Kidney (tissue), 22 donors: ENCODE measurements at places on chromosomes 6 and 20. TPM values are rescaled to one million over a fixed set of nuclear protein-coding genes. Genes with fewer than 3 reads are reported as not detected.

DNA sequence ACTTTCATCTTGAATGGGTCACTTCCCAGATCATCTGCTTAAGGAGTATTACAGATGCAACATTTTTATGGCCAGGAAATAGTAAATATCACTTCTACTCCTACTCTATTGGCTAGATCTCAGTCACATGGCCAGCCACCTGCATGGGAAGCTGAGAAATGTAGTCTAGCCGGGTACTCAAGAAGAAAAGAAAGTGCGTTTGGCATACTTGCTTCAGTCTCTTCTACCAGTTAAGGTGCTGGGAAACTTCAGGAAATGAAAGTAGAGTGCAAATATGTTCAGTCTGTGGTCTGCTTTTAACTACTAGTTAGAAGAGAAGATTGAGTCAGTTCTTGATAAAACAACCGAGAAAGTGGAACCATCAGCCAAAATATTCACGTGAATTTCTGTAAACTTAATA is 129.2 kb downstream of the PDSS2 start:
- DNase-seq = no peak

DNA sequence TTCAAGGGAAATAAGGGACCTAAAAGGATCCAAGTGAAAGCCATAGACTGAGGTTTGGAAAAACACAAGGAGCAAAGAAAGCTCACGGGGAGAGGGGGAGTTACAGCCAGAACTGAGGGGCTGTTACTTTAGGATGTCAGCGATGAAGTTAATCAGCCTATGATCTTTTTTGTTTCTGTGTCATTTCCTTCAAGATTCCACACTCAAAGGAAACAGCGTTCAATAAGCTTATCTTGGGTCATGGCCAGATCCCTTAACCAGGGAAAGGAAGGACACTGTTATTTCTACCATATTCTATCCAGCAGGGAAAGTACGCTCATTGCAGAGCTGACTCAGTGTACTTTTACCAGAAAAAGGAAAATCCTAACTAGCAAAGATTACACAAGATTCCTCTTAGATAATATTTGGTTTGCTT is 132.8 kb downstream of the PFDN4 start:
- peak; percentile 39 for DNase-seq

DNA sequence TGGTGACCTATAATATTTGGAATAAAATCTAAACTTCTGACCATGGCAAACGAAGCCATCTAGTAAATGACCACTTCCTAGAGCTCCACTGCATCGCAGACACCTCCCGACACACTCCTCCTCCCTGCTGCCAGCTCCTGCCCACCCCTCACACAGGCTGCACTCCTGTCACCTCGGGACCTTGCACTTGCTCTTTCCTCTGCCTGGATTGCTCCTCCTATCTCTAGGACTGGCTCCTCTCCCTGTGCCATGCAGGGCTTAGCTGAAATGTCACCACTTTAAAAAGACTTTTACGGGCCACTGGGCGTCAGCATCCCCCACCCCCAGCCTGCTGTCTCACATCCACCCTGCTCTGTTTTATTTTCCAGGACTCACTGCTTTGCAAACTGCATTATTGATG is 87.6 kb upstream of the MC3R start:
- no peak for DNase-seq

DNA sequence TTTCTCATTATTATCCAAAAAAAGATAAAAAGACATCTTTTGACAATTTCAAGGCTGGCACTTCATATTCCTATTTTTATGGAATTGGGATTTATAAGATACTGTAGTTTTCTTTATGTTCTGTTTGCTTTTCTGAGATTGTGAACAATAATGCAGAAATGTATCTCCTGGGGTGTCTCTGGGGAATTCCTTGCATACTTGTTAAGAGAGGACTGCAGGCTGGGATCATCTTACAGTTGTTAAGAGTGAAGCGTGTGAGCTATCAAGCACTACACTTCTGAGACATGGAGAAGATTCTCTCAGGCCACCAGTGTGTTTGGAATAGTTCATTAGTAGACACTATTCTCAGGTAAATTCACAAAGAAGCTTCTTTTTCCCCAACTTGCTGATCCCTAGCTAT is 963.3 kb upstream of the GJE1 start:
- no peak for DNase-seq

DNA sequence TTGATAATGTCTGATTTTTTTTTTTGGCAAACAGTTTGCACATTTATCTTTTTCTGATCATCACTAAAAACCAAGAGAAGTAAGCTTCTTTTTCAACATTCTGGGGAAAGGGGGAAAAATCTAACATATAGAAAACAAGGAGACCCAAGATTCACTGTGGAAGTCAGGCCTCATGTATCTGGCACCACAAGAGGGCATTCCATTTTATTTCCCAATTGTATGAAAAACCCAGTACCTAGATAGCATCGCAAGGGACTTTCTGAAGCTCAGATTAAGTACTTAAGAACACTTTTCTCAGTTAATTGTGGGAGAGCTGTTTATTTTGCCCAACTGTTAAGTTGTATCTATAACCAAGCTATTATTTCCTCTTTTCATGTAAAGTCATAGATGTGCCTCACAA is 152.9 kb downstream of the KLHL32 start:
- DNase-seq = no peak

DNA sequence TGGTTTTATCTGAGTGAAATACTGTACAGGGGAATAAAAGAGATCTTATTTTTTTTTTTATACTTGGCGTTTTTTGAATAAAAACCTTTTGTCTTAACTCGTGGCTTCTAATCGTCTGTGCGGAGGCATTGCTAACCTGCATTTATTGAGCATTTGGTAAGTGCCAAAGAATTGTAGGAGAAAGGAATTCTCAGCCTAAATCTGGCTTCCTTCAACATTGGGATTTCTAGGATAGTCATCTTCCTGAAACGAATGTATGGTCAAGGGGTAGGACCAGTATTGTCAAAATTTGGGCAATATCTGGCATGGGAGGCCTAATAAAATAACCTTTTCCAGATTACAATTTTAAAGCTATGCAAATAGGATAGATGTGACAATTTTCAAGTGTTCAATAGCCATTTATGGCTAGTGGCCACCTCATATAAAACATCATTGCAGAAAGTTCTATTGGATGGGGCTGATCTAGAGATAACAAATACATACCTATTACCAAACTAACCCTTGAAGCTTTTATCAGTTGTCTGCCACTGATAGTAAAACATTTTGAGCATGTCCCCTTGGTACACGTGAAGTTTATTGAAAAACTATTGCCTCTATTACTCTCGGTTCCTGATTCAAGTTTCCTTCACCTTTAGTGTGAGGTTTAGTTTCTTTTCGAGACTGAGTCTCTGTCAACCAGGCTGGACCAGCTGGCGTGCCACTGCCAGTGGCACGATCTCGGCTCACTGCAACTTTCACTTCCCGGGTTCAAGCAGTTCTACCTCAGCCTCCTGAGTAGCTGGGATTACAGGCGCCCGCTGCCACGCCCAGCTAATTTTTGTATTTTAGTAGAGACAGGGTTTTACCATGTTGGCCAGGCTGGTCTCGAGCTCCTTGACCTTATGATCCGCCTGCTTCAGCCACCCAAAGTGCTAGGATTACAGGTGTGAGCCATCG is 5.6 kb downstream of the PIM1 start:
- DNase-seq = no peak

GRCh38 chr6:74222768-74223333 is 526.8 kb downstream of the CD109 start:
- DNase-seq = no peak

DNA sequence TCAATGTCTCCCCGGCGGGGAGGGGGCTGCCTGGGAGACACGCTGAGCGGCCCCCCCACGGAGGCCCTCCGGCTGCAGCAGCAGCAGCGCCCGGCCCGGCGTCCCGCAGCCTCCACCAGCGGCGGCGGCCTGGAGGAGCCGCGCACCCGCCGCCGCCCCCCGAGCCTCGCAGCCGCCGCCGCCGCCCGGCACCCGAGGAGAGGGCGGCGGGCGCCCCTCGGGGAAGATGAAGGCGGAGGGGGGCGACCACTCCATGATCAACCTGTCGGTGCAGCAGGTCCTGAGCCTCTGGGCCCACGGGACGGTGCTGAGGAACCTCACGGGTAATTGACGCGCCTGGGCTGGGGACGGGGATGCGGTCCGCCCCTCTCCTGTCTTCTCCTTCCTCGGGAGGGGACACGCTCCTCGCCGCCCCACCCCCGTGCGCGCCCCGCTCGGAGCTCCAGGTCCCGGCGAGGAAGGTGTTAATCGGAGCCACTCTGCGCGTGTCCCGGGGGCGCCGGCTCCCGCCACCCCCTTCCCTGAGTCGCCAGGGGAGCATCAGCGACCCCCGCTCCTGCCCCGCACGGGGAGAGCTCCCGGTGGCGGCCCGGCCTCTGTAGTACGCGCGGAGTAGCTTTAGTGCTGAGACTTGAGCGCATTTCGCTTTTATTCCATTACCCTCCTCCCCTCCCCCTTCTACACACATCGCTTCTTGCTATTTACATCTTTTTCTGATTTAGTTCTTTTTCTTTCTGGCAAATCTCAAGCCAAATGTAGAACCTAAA is 686 bp downstream of the TMEM170B start:
- peak; percentile 77 for DNase-seq

- no peak for DNase-seq
These were observed 217.6 kb upstream of the PDE10A start for GRCh38 chr6:165880686-165881085.

DNA sequence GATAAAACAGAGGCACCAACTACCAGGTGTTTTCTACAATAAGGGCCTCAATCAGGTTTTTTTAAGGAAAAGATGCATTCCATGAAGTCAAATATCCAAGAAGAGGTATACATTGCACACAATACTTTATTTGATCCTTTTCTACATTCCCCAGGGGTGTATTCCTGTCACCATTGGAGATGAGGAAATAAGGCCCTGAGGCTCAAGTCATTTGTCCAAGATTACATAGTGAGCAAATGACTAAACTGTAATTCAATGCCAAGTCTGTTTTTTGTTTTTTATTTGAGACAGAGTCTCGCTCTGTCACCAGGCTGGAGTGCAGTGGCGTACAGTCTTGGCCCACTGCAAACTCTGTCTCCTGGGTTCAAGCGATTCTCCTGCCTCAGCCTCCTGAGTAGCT is 69.2 kb upstream of the CDYL start:
- DNase-seq = no peak

GRCh38 chr6:110900028-110900598 is 25.5 kb downstream of the AMD1 start:
- no peak for DNase-seq

DNA sequence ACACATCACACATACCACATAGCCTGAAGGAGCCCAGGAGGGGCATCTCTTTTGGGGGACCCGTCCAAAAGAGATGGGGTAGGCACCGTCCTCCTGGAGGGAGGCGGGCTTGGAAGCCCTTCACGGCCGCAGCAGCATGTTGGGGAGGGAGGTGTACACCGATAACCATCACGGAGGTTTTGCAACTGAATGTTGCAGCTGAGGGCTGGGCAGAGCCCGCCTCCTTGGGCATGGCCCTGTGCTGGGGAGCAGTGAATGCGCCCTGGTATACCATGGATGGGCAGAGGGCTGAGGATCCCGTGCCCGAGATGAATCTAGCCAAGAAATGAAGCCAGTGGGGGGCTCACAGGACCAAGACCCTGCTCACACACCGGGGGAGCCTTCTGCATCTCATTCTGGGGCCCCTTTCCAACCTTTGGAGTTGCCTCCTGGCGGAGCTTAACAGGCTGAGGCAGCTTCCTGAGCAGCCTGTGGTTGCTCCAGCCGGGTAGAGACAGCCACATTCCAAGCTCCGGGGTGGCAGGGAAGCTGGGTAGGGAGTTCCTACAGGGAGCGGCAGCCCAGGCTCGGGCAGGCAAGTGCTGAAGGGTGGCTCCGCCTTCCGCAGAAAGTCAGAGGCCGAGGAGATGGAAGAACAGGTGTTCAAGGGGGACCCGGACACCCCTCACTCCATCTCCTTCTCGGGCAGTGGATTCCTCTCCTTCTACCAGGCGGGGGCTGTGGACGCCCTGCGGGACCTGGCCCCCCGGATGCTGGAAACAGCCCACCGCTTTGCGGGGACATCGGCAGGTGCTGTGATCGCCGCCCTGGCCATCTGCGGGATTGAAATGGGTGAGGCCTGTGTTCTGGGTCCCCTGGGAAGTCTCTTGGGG is at the start of gene PNPLA1:
PNPLA1 (plus strand) TSS at position 227 of the 872 bp plus-strand sequence; CDS start at position 627, 400 bp downstream.
- no peak for DNase-seq

DNA sequence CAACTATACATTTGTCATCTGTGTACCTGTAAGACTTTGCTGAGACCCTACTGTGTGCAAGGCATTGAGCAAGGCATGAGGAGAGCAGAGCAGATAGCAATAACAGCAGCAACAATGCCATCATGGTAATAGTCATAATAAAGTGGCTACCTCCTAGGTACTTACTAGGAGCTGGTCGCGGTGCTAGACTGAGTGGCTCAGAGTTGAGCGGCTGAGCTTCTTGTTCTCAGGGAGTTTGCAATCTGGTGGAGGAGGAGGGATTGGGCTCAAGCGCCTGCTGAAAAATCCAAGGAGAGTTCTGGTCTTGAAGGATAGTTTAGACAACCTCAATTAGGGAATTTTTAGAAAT is 25.3 kb upstream of the CCDC167 start:
- DNase-seq = no peak

- DNase-seq = no peak
These were observed 96.6 kb downstream of the RNGTT start for GRCh38 chr6:88866856-88867255.

DNA sequence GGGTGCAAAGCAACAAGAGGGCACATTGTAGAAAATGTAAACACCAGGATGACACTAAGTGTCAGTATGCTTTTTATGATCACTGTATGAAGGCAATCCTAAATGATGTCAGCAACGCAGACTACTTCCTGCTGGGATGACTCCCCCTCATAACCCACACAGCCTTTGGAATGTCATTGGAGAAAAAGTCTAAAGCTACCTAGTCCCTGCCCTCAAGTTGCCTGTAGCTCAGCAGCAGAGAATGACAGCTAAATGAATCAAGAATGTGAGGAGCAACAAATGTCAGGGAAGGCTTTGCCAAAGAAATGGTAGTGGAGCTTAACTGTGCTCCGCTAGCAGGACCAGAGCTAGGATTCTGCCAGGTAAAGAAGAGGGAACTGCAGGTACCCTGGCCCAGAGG is 555.6 kb downstream of the CD83 start:
- no peak for DNase-seq

SEMG1 gene
- polyA plus RNA-seq = not detected

FAM217A gene
- 0.56 TPM for polyA plus RNA-seq

PI3 gene
- not detected for polyA plus RNA-seq

SIRPD gene
- not detected for polyA plus RNA-seq

ADTRP gene
- polyA plus RNA-seq = 5.9 TPM

GABRR1 gene
- not detected for polyA plus RNA-seq
